Gastrocnemius medialis (tissue), 4 donors: ENCODE measurements at places on chromosomes 4 and X. TPM values are rescaled to one million over a fixed set of nuclear protein-coding genes. Genes with fewer than 3 reads are reported as not detected.

Gene PAGE5
- total RNA-seq: not detected

Gene FAM149A
- total RNA-seq: 5.9 TPM

Gene LAS1L
- 7.2 TPM for total RNA-seq

GRCh38 chr4:18111081-18111480 lies 89.5 kb upstream of the LCORL start:
- DNase-seq: no peak

DNA sequence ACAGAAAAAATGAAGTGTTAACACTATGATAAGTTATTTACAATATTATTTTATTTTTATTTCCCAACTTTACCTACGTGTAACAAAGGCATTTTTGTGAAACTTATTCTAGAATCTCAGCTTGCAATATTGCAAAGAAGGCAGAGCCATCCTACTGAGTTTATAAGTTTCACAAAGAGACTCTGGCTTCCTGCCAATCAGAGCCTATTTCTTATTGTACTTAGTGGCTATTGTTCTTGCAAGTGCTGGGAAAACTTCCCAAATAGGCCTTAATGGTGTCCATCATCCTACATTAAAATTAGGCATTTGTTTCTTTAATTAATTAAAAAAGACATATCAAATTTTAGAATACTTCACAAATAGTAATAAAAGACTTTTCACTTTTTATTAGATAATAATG lies 233.2 kb downstream of the EPHA5 start:
- no peak for DNase-seq

GRCh38 chr4:8296491-8296890 lies 26.9 kb downstream of the HTRA3 start:
- no peak for DNase-seq

Gene STPG2
- 0.42 TPM for total RNA-seq

GRCh38 chrX:1870421-1870820 lies 255.6 kb downstream of the ASMT start:
- no peak for DNase-seq

Gene EREG
- 0.07 TPM for total RNA-seq

DNA sequence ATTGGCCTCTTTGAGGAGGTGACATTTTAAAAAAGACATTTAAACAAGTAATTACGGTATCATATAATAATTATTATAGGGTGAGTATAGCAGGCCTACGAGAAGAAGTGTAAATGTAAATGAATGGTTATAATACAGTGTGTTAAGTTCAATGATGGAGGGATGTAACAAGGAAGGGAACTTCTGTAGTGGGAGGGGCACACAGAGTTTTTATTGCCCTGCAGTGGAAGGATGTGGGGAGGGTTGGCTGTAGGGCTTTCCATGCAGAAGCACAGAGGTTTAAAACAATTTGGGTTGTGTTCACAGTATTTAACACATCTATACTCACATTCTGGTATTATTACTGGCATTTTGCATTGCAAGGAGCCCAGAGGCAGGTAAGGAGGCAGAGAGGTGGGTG lies 41.1 kb downstream of the AFF1 start:
- DNase-seq: no peak

Gene HELT
- not detected for total RNA-seq

DNA sequence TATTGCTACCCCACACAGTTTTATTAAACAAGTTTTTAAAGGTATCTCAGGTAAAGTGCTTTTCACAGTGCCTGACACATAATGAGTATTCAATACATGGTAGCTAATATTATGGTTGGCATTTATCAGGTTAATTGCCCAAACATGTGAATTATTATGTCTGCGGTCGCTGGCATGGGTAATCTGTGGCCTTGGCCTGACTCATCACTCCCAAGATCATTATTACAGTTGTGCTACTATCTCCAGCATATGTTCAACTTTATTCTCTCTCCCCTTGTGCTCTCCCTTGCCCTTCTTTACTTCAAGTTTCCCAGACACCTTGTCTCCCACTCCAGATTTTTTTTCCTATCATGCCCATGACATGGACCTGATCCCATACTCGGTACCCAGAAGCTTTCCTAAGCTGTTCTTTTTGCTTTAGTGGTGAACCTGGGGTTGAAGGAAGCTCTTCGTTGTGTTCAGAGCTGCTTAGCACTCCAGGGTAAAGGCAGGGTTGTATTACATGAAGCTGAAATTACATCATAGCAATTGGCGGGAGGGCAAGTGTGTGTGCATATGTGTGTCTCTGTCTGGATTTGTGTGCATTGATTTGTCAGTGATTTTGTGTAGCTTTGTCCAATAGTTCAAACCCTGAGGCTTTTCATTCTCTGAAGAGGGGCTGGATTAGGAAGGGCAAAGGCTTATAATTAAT lies 176.5 kb upstream of the NRK start:
- no peak for DNase-seq

GRCh38 chr4:182556580-182556979 lies 313.4 kb downstream of the TENM3 start:
- DNase-seq: no peak

- no peak for DNase-seq
Observed at GRCh38 chr4:2354118-2354517, 64.3 kb downstream of the ZFYVE28 start.

DNA sequence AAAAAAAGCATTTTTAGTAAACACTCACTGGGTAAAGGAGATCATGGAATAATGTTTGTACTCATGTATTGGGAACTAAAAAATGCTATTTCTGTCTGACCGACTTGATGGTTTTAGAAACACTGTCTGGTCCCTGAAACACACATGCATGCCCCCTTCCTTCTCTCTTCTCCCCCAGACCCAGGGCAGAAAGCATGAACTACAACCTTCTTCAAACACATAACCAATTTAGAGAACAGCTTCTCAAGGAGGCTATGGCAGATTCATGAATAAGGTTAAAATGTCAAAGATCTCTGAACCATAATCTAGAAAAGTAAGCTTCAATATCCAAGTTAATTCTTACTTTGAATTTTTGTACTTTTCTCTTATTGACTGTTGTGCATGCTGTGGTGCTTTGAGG lies 6.0 kb downstream of the CCNA2 start:
- DNase-seq: no peak

DNA sequence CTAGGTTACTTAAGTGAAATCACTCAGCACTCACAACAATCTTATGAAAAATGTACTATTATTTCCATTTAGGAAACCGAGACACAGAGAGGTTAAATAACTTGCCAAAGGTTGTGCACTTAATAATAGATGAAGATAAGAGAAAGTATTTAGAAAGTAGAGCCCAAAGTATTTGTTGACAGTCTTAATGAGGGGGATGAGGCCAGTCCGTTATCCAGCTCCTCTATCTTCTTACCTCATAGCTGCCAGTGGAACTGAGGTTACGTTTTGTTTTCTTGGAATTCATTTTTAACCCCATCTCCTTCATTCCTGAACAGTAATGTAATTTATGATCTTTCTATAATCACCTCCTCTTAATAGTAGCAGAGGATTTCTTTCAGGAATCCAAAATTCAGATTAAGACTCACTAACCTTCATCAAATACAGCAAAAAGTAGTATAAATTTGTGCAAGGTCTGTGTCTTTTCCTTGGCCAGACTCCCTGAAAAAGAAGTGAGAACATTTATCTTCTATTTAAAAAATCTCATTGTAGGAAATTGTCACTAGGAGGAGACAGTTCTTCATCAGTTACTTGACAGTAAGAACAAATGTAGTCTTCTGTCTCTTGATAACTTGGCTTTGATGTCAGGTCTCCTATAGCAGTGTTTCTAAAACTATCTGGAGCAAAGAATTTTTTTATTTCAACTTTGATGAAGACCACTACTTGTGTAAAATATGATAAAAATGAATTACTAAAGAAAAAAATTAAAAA lies 35.5 kb downstream of the F8 start:
- DNase-seq: no peak

DNA sequence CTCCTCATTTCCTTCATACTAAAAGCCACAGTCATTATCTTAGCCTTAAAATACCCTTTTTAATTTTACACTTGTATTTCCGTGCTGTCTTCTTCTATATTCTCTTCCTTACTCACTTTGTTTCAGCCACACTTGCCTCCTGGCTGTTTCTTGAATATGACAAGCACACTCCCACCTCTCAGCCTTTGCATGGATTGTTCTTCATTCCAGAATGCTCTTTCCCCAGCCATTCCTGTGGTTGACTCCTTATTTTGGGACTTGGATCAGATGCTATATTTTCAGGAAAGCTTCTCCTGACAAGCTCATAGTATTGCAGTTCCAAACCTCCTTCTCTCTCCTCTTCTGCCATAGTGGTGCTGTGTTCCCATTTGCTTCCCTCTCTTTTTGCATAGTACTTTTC lies 291.3 kb downstream of the PDHA2 start:
- no peak for DNase-seq

Gene MSX1
- 1.2 TPM for total RNA-seq

Gene MAGEE1
- 0.29 TPM for total RNA-seq

- no peak for DNase-seq
Observed at GRCh38 chr4:15117270-15117946, 115.1 kb downstream of the CPEB2 start.

DNA sequence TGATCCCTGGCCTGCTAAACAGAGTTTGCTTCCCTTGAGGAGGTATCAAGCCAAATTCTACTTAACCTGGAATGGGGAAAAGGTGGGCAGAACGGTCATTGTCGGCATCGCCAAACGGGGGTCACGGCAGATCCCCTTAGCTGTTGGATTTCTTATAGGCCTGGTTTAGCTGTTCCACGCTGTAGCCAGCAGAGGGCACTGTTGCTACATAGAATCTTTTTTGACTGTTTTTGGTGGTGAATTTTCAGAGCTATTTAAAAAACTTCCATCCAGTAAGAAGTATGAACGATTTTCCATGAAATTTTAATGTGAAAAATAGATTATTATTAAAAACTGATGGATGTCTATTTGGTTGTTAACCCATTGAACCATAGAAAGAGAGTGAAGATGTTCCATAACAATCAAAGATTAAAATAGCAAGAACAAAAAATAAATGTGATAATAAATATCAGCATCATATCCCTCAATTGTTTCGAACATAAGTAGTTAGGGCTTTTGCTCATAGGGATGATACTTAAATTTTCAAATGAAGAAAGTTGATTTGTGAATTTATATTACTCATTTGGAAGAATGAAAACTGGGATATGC lies 56.6 kb downstream of the LINC00632 start:
- DNase-seq: no peak

GRCh38 chr4:112253382-112254000 lies 21.9 kb downstream of the AP1AR start:
- no peak for DNase-seq

Gene DAPP1
- 1.3 TPM for total RNA-seq

GRCh38 chr4:76703676-76704075 lies 194.3 kb downstream of the SOWAHB start:
- no peak for DNase-seq

GRCh38 chr4:143486314-143486713 lies 27.2 kb upstream of the SMARCA5 start:
- no peak for DNase-seq

- DNase-seq: no peak
Observed at GRCh38 chrX:40244980-40245379, 147.2 kb upstream of the BCOR start.

- DNase-seq: no peak
Observed at GRCh38 chrX:3815896-3816664, 102.6 kb upstream of the PRKX start.

DNA sequence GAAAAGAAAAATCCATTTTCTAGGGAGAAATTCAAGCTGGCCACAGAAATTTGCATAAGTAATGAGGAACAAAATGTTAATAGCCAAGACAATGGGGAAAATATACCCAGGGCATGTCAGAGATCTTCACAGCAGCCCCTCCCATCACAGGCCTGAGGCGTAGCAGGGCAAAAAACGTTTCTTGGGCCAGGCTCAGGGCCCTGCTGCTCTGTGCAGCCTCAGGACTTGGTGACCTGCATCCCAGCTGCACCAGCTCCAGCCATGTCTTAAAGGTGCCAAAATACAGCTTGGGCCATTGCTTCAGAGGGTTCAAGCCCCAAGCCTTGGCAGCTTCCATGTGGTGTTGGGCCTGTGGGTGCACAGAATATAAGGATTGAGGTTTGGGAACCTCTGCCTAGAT lies 32.1 kb upstream of the TMPRSS11B start:
- no peak for DNase-seq

DNA sequence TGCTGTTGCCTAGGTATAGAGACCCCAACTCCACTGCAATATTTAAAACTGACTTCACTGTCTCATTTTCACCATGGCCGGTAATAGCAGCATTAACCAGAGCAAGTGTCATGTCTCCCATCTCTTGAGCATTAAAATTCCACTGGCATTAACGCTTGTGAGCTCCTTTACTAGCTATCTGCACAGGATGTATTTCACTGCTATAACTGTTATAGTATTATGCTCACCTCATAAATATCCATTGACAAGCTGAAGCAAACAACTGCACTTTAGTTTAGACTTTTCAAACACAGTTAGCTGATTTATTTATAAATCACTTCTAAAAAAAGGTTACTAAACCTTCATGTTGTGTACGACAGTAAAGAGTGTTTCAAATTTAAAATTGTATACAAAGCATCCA lies 157.8 kb downstream of the ANTXR2 start:
- no peak for DNase-seq

Gene BTC
- total RNA-seq: not detected

DNA sequence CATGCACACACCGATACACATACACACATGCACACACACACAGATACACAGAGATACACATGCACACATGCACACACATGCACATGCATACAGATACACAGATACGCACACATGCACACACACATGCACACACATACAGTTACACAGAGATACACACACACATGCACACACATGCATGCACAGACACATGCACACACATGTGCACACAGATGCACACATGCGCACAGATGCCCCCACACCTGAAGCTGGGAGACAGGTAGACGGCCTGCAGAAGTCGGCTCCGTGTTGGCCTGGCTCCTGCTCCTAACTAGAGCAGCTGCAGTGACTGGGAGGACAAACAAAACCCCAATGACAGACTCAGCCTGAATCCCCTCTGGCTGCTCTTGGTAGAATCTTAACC lies 46.8 kb downstream of the PSAPL1 start:
- DNase-seq: no peak

DNA sequence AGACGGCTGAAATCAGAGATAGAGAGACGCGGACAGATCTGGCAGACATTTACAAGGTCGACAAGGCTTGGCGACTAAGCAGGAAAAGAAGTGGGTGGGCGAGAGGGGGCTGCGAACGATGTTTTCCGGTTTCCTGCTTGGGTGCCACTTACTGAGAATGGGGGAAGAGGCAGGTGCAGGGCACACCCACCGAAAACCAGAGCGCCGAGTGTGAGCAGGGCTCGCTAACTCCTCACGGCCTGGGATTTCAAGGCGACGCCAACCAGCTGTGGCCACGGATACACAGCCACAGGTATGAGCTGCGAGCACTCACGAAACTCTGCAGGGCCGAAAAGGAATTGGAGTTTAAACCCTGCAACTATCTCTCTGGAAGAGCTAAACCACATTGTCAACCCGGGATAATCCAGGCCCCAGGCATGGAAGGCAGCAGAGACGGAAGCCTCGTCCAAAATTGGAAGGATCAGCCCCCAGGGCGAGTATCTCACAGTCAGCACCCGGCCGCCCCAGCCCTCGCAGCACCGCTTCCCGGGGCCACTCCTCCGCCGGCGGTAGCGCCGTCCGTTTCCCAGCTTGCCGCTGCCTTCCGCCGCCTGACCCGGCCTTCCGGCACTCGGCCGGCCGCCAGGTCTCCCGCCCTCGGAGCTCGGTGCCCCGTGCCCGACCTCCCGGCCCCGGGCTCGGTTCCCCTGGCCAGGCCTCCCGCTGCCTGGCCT lies 778 bp downstream of the CASP3 start:
- peak; percentile 43 for DNase-seq
